ENCODE measurements at places on chromosomes 3 and 15.

- no peak for DNase-seq
These were observed 104.9 kb upstream of the ASB14 start for GRCh38 chr3:57397175-57398026.

GRCh38 chr15:51766341-51766740 is 14.9 kb downstream of the TMOD2 start:
- no peak for DNase-seq

GRCh38 chr15:60395276-60396011 is 2.3 kb downstream of the ANXA2 start:
- DNase-seq: no peak

DNA sequence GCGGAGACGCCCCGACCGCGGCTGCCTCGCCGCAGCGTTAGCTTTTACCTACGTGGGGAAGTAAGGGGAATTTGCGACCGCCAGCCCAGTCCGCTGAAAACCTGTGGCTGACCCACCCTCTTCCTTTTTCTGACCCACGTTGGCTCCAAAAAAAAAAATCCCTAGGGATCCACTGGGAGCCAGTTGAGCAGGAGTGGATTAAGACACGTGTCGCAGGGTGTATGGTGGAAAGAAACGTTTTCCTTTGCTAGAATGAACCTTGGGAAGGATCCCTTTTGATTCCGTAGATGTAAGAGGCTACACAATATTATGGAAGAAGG is 575 bp upstream of the PCYT1A start:
- no peak for DNase-seq

DNA sequence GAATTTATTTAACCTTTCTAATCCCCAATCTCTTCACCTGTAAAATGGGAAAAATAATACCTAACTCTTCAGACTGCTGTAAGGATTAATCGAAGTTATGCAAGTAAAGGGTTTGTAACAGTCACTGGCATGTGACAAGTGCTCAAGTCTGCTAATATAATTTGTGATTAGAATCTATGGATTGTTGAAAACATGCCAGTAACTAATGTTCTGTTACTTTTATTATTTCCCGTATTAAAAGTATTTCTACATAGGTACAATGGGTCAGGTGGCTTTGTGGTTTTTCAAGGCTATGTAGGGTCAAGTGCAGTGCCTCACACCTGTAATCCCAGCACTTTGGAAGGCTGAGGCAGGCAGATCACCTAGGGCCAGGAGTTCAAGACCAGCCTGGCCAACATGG is 29.4 kb downstream of the ULK4 start:
- DNase-seq: no peak

DNA sequence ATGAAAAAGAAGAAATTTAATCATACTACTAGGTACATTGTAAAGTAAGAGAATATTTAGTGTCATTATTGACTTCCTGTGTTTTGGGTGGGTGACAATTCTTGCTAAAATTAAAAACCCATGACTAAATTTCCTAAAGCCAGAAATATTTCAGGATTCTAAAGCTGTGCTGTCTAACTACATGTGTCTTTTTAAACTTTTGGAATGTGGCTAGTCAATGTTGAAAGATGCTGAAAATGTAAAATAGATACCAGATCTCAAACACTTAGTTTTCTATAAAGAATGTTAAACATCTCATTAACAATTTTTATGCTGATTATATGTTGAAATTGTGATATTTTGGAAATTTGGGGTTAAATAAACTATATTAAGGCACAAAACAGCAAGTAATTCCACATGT is 308.9 kb upstream of the TMCO5A start:
- no peak for DNase-seq

- DNase-seq: no peak
These were observed 4.3 kb upstream of the PKM start for GRCh38 chr15:72235298-72235697.

GRCh38 chr3:153209596-153209995 is 47.6 kb downstream of the RAP2B start:
- DNase-seq: no peak

- no peak for DNase-seq
These were observed 21.6 kb downstream of the CHRNA3 start for GRCh38 chr15:78599189-78599588.

DNA sequence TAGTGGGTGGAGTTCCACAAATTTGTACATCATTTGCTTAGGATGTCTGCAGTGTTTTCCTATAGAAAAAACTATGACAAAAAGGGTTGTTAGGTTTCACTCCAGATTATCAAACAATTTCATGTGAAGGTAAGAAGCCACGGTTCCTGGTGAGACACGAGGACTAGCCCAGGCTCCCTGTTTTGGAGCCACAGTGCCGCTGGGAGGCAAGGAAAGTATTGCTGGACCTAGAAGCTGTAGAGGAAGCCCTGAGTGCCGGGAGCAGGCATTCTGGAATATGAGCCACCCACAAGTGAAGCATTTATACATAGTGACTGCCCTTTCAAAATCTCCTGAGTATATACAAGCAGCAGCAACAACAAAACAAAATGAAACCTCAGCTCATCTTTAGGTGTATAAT is 142.0 kb downstream of the GABRB3 start:
- no peak for DNase-seq

GRCh38 chr3:107450254-107450893 is 72.4 kb upstream of the BBX start:
- no peak for DNase-seq

GRCh38 chr3:186633481-186633880 is 6.7 kb upstream of the FETUB start:
- no peak for DNase-seq

DNA sequence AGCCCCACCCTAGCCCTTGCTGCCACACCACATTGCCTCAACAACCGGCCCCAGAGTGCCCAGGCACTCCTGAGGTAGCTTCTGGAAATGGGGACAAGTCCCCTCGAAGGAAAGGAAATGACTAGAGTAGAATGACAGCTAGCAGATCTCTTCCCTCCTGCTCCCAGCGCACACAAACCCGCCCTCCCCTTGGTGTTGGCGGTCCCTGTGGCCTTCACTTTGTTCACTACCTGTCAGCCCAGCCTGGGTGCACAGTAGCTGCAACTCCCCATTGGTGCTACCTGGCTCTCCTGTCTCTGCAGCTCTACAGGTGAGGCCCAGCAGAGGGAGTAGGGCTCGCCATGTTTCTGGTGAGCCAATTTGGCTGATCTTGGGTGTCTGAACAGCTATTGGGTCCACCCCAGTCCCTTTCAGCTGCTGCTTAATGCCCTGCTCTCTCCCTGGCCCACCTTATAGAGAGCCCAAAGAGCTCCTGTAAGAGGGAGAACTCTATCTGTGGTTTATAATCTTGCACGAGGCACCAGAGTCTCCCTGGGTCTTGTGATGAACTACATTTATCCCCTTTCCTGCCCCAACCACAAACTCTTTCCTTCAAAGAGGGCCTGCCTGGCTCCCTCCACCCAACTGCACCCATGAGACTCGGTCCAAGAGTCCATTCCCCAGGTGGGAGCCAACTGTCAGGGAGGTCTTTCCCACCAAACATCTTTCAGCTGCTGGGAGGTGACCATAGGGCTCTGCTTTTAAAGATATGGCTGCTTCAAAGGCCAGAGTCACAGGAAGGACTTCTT is 39.1 kb downstream of the MESD start:
- no peak for DNase-seq

DNA sequence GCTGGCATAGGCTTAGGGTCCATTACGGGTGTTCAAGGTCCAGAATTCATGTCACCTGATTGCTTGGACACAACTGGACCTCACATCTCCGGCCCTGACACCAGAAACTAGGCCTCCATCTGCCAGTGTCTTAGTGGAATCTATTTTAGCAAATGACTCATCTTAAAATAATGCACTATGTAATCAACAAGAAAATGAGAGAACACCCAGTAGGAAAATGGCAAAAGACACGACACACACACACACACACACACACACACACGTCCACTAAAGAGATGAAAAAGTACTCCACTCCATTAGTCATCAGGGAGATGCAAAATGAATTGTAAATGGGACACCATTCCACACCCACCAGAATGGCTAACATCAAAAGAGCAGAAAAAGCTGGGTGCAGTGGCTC is 11.2 kb downstream of the APBA2 start:
- DNase-seq: no peak
